ENCODE measurements at places on chromosomes 11 and 22.

GRCh38 chr11:1298695-1299492 is 10.5 kb downstream of the TOLLIP start:
- no peak for DNase-seq

- DNase-seq, result no peak
These were observed 15.1 kb downstream of the ADM start for GRCh38 chr11:10319702-10320558.

DNA sequence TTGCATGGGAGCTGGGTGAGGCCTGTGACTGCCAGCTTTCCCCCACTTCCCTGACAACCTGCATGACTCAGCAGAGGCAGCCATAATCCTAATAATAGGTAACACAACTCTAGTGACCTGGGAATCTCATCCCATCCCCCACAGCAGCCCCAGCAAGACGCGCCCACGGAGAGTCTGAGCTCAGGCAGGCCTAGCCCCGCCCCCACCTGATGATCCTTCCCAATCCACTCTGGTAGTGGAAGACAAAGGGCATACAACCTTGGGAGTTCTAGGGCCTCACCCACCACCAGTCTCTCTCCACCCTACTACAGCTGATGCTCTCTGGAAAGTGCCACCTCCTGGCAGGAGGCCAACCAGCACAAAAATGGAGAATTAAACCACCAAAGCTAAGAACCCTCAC is 60.3 kb downstream of the CWF19L2 start:
- DNase-seq, result no peak

GRCh38 chr11:92046103-92046502 is 178.5 kb upstream of the FAT3 start:
- DNase-seq, result no peak

GRCh38 chr11:82216927-82217570 is 516.6 kb downstream of the FAM181B start:
- no peak for DNase-seq

DNA sequence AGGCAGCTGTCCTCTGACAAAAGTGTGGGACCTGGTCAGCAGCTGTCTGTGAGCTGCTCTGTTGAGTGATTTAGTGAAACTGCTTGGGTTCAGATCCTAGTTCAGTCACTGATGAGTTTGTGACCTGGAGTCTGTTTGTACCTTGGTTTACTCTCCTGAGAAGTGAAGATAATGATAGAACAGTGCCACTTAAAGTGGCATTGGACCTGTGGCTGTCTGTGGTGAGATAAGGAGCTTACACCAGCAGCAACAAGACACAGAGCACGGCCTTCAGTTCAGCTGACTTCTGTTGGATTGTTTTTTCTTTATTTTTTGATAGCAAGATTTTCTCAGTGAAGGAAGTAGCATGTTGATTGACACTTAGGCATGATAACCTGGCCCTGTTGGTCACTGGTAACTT is 46.2 kb upstream of the CTTN start:
- no peak for DNase-seq

DNA sequence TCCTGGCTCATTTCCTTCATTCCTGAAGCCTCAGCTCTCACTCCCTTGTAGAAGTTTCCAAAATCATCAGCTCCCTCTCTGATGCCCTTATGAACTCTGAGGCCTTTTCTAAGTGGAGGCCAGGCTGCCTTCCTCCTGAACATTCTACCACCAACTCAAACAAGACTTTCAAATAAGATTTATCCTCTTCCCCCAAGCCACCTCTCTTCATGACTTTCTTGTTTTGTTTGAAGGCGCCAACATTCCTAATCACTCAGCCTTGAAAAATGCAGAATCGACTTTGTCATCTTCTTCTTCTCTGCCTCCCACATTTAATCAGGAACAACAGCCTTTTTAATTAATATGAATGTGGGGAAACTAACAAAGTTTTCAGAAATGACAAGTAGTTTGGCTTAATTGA is 927.9 kb downstream of the OPCML start:
- DNase-seq, result no peak

DNA sequence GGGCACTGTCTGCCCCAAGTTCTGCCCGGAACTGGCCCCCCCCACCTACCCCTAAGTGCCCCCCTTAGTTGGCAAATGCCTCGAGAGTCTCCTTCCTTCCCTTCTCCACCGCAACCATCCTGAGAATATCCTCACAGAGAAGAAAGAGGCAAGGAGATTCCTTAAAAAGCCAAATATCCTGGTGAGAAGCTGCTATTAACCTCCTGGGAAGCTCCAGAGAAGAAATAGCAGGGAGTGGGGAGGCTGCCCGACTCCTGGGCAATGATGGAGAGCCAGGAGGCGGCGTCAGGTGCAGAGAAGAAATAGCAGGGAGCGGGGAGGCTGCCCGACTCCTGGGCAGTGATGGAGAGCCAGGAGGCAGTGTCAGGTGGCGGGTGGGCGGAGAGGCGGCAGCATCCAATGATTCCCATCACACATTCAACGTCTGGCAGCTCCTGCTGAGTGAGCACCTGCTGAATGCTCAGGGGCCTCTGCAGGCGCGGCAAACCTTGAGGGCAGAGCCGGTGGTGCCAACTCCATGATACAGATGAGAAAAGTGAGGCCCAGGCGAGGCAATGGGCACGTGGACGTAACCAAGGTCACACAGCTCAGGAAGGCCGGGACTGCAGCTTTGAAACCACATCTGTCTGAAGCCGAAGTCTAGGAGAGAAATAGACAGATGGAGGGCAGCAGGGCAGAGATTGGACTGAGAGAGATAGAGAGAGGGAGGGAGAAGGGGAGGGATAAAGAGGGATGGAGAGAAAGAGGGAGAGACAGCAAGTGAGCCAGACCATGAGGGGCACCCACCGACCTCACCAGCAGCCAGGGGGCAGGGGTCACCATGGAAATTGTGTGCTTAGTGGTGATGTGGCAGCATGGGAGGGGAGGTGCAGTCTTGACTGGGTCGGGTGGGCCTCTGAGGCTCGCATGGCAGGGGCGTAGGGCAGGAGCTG is 58.3 kb downstream of the CYTH4 start:
- DNase-seq, result no peak

GRCh38 chr11:73012121-73012863 is 129.8 kb downstream of the FCHSD2 start:
- no peak for DNase-seq

DNA sequence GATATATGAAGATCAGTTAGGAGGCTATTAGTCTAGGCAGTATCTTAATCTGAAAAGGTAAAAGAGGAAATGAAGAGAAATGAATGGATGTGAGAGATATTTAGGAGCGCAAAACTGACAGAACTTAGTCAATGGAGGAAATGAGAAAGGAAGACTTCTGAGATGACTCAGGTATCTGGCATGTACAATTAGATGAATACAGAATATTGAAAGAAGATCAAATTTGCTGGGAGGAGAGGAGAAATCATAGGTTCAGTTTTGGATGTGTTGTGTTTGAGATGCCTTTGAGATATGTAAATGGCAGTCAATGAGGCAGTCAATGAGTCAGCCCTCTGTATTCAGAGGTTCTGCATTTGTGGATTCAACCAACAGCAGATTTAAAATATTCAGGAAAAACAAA is 42.9 kb upstream of the GAB2 start:
- no peak for DNase-seq

DNA sequence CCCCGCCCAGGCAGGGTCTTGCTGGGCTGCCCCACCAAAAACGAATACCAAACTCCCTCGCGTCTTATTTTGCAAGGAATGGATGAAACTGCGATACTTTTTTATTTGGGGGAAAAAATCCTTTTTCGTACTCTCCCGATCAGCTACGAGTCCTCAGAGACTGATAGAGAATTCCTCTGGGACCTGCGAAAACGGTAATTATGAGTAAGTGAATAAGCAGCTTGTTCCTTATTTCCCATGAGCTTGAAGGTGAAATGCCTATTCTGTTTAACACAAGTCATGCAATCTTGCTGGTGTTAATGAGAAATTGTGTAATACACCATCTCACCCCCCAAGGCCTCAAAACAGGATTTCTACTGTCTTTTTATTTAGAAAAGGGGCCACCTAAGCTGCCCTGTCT is 5.5 kb downstream of the GRK3 start:
- no peak for DNase-seq

GRCh38 chr11:39036021-39036420 is 2423.4 kb downstream of the LRRC4C start:
- peak; percentile 23 for DNase-seq

GRCh38 chr11:20059587-20060021 is 100.7 kb downstream of the DBX1 start:
- DNase-seq, result no peak

DNA sequence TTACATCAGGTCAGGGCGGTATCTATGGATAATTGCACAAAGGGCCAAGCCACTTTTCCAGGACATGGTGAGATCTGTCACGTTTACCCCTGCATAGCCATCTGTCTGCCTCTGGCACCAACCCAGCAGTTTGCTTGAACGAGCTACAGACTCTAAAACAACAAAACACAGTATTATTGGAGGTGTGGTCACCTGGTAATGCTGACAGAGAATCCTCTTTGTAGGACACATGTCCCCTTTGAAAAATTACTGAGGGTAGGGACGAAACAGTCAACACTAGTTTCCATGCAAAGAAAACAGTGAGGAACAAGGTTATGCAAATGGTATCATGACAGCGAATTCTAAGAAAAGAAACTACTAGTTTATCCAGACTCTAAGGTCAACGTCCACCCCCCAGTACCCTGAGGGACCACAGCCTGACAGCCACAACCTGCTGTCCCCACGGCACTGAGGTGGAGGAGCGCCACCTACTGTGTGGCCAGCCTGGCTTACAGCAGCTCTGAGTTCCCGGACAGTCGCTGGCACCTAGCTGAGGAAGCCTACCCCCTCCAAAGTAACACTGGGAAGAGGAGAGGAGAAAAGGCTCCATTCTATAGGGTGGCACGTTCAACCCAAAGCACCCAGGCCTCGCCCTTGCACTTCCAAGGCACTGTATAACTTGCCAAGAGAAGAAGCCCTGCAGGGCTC is 117.4 kb upstream of the BID start:
- no peak for DNase-seq
